ENCODE measurements at places on chromosomes 11 and 22. TPM values are rescaled to one million over a fixed set of nuclear protein-coding genes. Genes with fewer than 3 reads are reported as not detected.

MS4A1 gene
- total RNA-seq: not detected

LDHAL6A gene
- total RNA-seq: not detected

CYB5R2 gene
- 14.1 TPM for total RNA-seq

CHCHD10 gene
- total RNA-seq: 59.3 TPM

KRTAP5-2 gene
- total RNA-seq: not detected

CCDC73 gene
- total RNA-seq: 0.09 TPM

C11orf86 gene
- not detected for total RNA-seq

SMTNL1 gene
- 1.4 TPM for total RNA-seq

DNA sequence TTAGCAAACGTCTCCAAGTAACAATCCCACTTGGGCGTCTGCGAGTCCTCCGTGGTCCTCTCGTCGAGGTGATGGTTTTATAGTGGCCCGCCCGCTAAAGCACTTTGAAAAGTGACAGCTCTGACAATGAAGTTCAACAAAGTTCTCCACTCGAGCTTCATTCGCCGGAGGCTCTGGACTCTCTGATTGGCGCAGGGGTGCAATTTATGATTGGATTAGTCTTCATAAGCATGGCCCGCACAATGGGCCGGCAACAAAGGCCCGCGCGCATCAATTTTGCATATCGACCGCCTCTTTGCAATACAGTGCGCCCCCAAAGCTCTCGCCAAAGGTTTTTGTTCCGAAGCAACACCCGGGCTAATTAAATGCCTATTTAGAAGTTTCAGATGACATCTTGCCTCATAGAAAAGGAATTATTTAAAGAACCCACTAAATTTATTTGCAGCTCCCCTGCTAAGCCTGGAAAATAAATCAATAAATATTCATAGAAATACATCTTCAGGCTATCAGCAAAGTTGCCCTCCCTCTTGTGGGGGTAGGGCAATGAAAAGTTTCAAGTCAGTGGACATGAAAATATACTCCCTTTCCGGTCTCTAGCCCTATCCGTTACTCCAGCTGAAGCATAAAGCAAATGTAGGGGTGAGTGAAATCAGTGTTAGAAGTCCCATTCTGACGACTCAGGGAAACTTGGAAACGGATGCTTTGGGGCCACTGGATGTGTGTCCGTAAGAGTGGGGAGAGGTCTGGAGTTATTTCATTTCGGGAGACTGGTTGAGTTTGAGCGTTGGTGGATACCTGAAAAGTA is at the start of gene DBX1:
Gene DBX1, minus strand, starts transcription at position 51 of the 805 bp plus-strand sequence. CDS start 151 bp downstream, outside the sequence.
- no peak for DNase-seq

- no peak for DNase-seq
Observed at GRCh38 chr22:37741312-37741795, 44.5 kb downstream of the TRIOBP start.

DNA sequence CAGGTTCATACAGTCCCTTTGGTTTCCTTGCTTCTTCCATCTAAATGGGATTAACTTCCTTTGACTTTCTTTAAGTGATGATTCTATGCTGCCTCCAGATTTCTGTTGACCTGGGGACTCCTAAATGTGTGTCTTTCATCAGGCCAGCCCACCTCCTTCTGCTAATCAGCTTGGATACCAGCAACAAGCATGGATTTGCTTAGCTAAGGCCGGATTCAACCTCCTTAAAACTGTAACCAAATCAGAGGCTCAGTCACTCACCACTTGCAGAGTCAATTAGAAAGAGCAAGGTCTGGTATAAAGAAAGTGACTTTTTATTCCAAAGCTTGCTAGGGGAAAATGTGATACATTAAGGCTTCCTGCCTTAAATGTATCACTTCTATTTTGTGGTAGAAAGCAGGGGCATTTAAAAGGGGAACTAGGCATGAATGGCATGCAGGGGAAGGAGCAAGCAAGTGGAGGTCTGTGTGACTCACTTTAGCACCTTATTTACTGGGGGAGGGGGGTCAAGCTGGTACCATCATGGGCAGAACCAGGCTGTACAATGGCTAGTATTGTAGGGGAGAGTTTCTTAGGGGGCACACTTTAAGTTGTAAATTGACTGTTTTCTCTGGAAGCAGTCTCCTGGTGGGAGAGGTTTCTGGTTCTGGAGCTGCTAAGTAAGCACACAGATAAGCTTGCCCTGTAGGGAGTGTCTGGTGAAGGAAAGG is 239.0 kb upstream of the PDGFD start:
- no peak for DNase-seq

DNA sequence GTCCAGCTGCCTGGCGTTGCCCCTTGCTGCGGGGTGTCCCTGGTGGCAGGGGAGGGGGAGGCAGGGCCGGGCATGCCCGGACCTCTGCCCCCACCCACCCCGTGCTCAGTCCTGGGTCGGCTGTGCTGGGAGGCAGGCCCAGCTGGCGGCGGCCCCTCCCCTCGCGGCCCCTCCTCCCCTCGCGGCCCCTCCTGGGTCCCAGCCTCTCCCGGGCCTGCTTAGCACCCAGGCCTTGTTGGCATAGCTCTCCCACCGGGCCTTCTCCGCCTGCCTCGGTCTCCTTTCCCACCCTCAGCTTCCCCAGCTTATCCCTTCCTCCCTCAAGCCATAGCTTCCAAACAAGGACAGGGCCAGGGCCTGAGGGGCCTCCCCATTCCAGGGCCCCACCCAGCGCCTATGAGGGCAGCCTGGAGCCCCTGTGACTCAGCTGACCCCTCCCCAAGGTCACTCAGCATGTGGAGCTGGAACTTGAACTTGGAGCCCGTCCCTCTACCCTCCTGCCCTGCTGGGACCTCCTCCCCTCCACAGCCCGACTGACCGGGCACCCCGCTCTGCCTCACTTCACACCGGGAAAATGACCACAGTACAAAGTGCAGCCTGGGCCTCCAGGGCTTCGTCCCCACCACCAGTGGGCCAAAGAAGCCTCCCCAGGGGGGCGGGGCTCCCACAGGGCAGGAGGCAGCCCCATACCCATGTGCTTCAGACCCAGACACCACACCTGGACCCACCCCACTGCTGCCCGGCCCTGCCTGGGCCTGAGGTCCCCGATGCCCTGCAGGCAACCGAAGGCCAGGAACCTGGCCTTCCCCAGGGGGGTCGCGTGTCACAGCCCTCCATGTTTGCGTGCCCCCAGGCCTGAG is 1.2 kb downstream of the EPS8L2 start:
- DNase-seq: peak; percentile 33

DNA sequence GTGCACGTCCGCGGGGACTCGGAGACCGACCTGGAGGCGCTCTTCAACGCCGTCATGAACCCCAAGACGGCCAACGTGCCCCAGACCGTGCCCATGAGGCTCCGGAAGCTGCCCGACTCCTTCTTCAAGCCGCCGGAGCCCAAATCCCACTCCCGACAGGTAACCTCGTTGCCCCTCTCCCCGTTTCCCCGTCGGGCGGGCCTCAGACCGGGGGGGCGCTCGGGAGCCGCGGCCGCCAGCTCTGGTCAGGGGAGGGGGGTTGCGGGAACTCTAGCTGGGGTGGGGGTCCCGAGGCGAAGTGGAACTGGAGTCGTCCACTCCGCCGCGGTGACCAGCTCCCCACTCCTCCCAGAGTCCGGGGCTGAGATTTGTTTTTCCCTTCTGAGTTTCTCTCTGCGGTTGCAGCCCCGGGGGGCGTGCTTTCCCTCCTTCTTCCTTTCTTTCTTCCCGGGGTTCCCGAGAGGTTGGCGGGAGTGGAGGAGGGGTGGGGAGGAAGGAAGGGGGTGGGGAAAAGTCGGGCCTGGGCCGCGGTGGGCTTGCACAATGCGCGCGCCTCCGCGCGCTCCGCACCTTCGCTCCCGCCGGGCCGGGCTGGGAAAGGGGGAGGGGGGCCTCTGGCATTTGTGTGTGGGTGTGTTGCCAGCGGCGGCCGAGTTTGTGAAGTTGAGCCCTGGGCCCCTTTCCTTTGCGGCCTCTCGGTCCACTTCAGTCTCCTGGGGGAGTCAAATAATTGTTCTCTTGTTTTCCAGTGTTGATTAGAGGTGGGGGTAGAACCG is 952 bp downstream of the YAP1 start:
- DNase-seq: peak; percentile 76

DNA sequence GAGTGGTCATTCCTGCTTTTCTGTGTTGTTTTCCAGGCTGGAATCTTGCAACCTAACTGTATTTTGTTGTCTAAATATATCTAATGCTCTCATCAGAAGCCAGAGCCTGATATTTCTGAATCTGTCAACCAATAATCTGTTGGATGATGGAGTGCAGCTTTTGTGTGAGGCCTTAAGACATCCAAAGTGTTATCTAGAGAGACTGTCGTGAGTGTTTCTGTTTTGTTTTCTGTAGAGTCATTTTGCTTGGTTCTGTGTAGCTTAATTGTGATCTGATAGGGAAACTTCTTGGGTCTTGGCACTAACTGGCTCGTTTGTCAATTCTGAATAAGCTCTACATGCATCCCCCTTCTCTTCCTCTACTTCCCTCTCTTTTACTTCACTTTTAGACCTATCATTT is 31.2 kb upstream of the RBMXL2 start:
- DNase-seq: no peak

GRCh38 chr11:131185915-131186314 is 184.5 kb upstream of the NTM start:
- no peak for DNase-seq

DNA sequence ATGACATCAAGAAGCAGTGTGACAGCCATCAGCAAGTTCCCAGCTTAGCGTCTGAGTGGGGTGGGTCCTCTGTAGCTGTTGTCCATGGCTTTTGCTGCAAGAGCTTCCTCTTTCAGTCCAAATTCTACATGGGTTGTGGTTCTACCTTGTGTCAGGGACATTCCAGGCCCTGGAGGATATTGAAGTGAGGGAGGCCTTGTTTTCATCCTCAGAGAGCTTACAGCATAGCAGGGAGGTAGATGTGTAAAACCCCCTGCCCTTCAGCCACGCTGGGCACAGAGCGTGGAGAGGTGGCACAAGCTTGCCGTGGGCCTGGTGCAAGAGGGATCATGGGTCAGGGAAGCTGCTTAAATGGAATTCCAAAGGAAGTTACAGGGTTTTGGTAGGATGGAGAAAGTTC is 93.9 kb downstream of the GRIK4 start:
- no peak for DNase-seq

GRCh38 chr22:22871536-22872278 is 15.9 kb upstream of the IGLL5 start:
- no peak for DNase-seq

DNA sequence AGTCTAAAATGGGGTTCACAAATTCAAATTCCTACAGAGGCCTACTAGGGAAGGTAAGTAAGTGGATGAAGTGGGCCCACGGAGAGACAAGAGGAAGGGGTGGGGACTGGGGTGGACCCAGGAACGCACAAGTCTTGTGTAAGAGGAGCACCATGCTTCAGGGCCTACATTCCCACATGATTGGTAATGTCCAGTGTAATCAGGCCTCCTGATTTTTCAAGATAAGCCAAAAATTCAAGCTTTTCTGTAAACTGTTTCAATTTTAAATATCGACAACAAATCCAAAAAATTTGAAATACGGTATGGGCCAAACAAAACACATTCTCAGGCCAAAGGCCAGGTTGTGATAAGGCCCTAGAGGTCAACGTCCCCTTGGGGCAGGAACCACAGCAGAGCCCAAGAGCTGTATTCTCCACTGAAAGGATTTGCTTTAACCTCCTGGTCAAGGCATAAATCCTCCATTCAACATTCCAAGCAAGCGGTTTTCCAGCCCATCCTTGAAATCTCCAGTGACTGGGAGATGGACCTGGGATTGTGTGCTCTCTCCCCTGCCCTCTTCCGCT is 116.4 kb downstream of the TRIM29 start:
- DNase-seq: no peak

DNA sequence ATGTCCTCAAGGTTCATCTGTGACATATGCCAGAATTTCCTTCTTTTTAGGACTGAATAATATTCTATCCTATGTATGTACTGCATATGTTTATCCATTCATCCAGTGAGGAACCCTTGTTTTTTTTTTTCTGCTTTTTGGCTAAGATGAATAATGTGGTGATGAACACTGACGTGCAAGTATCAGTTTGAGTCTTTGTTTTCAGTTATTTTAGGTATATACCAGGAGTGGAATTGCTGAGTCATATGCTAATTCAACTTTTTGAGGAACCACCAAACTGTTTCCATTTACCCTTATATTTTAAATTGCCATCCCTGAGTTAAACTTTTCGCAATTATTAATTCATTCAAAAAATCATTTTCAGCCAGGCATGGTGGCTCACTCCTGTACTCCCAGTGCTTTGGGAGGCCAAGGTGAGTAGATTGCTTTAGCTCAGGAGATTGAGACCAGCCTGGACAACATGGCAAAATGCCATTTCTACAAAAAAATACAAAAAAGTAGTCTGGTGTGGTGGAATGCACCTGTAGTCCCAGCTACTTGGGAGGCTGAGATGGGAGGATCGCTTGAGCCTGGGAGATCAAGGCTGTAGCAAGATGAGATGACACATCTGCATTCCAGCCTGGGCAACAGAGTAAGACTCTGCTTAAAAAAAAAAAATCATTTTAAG is 64.2 kb downstream of the MICAL2 start:
- no peak for DNase-seq

- no peak for DNase-seq
Observed at GRCh38 chr11:66467756-66468155, 1.1 kb downstream of the PELI3 start.

DNA sequence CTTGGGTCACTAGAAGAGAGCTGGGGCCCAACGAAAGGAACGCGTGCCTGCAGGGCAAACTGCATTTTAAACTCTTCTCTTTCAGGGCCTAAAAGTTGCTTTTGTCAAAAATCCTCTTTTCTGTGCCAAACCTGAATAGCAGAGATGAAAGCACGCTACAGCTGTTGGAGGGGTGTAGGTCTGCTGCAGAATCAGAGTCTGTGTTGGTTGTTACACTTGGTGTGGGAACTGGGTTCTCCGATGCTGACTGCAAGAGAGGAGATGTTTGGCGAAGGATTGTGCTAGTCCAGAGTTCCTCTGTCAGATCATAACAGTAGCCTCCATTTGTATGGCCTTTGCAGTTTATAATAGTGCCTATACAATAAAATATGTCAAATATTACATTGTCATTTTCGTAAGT is 41.8 kb downstream of the BARX2 start:
- no peak for DNase-seq

GRCh38 chr11:66548041-66548440 is 1.3 kb downstream of the ACTN3 start:
- no peak for DNase-seq

- DNase-seq: no peak
Observed at GRCh38 chr22:42773167-42773566, 52.5 kb upstream of the A4GALT start.

GRCh38 chr22:40400159-40400558 is 29.8 kb downstream of the SGSM3 start:
- no peak for DNase-seq

- DNase-seq: no peak
Observed at GRCh38 chr11:100890789-100891188, 203.7 kb downstream of the ARHGAP42 start.

- DNase-seq: no peak
Observed at GRCh38 chr11:92625894-92626293, 343.6 kb upstream of the MTNR1B start.
